Kidney epithelial cell (primary cell): ENCODE measurements at places on chromosomes 6 and 20. TPM values are rescaled to one million over a fixed set of nuclear protein-coding genes. Genes with fewer than 3 reads are reported as not detected.

Gene BANF2
- not detected in 2 replicates for total RNA-seq

Gene SMPDL3A
- 6.3 and 6.8 TPM in 2 replicates for total RNA-seq

Gene RUNX2
- total RNA-seq: 9.2 and 11.0 TPM in 2 replicates

Gene LY86
- 0.96 TPM in 1 of 2 replicates, not detected in the other for total RNA-seq

Gene SLC22A2
- total RNA-seq: 0.04 TPM in 1 of 2 replicates, not detected in the other

Gene UNC5CL
- 1.1 and 1.8 TPM in 2 replicates for total RNA-seq

Gene FOXS1
- 5.7 and 5.9 TPM in 2 replicates for total RNA-seq

Gene ME1
- total RNA-seq: 13.8 and 18.6 TPM in 2 replicates

Gene MAS1
- total RNA-seq: not detected in 2 replicates

Gene TNXB
- total RNA-seq: 0.34 and 0.38 TPM in 2 replicates

Gene PI16
- total RNA-seq: not detected in 2 replicates

Gene LY6G6C
- total RNA-seq: not detected in 2 replicates

Gene HCK
- total RNA-seq: 0.17 and 0.34 TPM in 2 replicates

Gene LKAAEAR1
- total RNA-seq: not detected in 2 replicates

Gene CLPSL2
- not detected in 2 replicates for total RNA-seq

Gene DOK5
- total RNA-seq: 3.1 and 3.5 TPM in 2 replicates

Gene PXDC1
- total RNA-seq: 92.4 and 99.1 TPM in 2 replicates

Gene TCF15
- total RNA-seq: 0.07 and 1.5 TPM in 2 replicates

Gene CASS4
- 0.07 TPM in 1 of 2 replicates, not detected in the other for total RNA-seq

Gene HLA-DRA
- total RNA-seq: 0.38 and 0.62 TPM in 2 replicates

Gene ANKRD6
- total RNA-seq: 10.0 and 15.4 TPM in 2 replicates

Gene SLC24A3
- 0.08 TPM in 1 of 2 replicates, not detected in the other for total RNA-seq

Gene RNF182
- total RNA-seq: 7.6 and 8.1 TPM in 2 replicates

Gene IL22RA2
- total RNA-seq: not detected in 2 replicates

Gene PRDM13
- 0.04 TPM in 1 of 2 replicates, not detected in the other for total RNA-seq

Gene BTN1A1
- not detected in 2 replicates for total RNA-seq

Gene GNMT
- not detected in 2 replicates for total RNA-seq

Gene GUCA1A
- 0.25 and 0.96 TPM in 2 replicates for total RNA-seq

Gene WASF1
- total RNA-seq: 11.2 and 15.3 TPM in 2 replicates

Gene RNF144B
- total RNA-seq: 13.2 and 15.5 TPM in 2 replicates

Gene ARMC2
- 1.1 and 1.8 TPM in 2 replicates for total RNA-seq

Gene CCN5
- total RNA-seq: not detected in 2 replicates

Gene PTCRA
- not detected in 2 replicates for total RNA-seq

Gene GPLD1
- total RNA-seq: 1.8 and 3.0 TPM in 2 replicates

Gene KIF3B
- total RNA-seq: 34.2 and 37.0 TPM in 2 replicates

Gene MRPL18
- 82.7 and 98.9 TPM in 2 replicates for total RNA-seq

Gene PAK5
- total RNA-seq: 0.07 and 0.17 TPM in 2 replicates

Gene TRDN
- not detected in 2 replicates for total RNA-seq

Gene FRMD1
- total RNA-seq: not detected in 2 replicates

Gene EDN1
- 53.3 and 59.8 TPM in 2 replicates for total RNA-seq

Gene RIPOR3
- total RNA-seq: 0.08 and 0.41 TPM in 2 replicates

Gene ASIP
- not detected in 2 replicates for total RNA-seq

Gene COL20A1
- not detected in 2 replicates for total RNA-seq

Gene C20orf144
- total RNA-seq: not detected in 2 replicates

Gene SOX18
- 0.04 and 0.07 TPM in 2 replicates for total RNA-seq

Gene SLC29A1
- 36.1 and 43.9 TPM in 2 replicates for total RNA-seq

Gene TTK
- total RNA-seq: 4.6 and 5.5 TPM in 2 replicates

Gene MOG
- not detected in 2 replicates for total RNA-seq

Gene TSHZ2
- 1.0 and 1.4 TPM in 2 replicates for total RNA-seq

Gene TBC1D32
- total RNA-seq: 4.1 and 9.8 TPM in 2 replicates

Gene C6orf15
- total RNA-seq: 0.62 and 0.79 TPM in 2 replicates

Gene NOX3
- total RNA-seq: 0.17 TPM in 1 of 2 replicates, not detected in the other

Gene SLC26A8
- total RNA-seq: not detected in 2 replicates

Gene GNAS-AS1
- 0.07 and 1.3 TPM in 2 replicates for total RNA-seq

Gene TBXT
- total RNA-seq: not detected in 2 replicates

Gene SLC17A2
- not detected in 2 replicates for total RNA-seq

Gene LST1
- 0.42 TPM in 1 of 2 replicates, not detected in the other for total RNA-seq
